ENCODE measurements at places on chromosomes 16 and 17. TPM values are rescaled to one million over a fixed set of nuclear protein-coding genes. Genes with fewer than 3 reads are reported as not detected.
A peak's percentile ranks its signal among the peaks of the same experiment; 100 is the strongest.

KRTAP3-2 gene
- total RNA-seq, result not detected

NACA2 gene
- not detected for total RNA-seq

GRCh38 chr17:47713980-47714700, 18.9 kb upstream of the TBX21 start:
- DNase-seq, result no peak

DNA sequence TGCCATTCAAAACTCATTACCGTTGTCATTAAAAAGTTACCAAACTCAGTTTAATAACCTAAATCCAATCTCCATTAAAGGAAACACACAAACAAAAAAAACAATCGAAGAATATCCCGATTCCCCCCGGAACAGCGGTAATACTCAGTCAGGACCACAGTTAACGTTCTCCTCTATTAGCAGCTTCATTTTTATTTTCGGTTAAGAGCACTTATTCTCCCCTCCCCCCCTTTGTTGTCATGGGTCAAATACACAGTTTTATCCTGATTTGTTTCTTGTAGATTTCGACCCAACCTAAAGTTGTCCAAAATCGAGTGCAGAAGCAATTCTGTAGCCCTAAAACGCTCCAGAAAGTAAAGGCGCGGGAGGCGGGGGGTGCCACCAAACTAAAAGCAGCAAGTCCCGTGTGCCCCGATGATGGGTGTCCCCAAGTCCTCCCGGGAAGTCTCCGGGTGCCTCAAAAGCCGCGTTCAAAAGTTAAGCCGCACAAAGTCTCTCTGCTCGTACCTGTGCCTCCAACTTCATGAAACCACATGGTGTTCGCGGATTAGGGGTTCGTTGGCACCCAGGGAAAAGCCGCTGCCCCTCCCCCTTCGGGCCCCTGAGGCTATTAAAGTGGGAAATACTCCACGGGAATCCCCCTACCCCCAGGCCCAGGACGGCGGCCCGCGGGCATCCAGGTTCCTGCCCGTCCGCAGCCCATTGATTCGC, 996 bp downstream of the SUMO2 start:
- DNase-seq, result peak; percentile 29

GRCh38 chr16:65373097-65373496, 251.2 kb upstream of the CDH11 start:
- DNase-seq, result no peak

DNA sequence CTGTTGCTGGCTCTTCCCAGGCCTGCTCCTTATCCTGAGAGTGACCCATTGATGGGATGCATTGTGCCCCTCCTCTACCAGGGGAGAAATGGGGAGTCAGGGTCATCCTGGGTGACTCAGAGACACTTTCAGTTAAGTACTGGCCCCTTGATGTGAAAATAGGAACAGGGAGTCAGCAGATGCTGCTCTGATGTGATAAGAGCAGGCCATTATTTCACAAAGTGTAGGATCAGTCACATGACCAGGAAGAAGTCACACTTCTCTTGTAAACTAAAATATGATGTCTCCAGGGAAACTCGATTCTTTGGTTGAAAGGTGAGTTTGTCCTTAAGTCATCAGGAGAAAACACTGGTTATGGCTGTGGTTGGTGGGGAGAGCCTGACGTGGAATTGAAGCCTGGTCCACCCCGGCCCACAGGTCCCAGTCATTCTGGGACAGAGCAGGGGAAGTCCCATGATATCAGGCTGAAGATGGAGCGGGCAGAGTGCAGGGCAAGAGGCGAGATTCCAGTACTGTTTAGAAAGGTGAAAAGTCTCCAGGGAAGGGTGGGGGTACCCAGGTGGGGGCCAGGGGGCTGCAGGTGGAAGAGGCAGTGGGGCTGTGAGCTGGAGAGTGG, 88.6 kb upstream of the NLRP1 start:
- no peak for DNase-seq

CD300C gene
- total RNA-seq, result 1.6 TPM

CLUH gene
- 167 TPM for total RNA-seq

CCL1 gene
- not detected for total RNA-seq
